ENCODE measurements at places on chromosomes 12 and 14.
A peak's percentile ranks its signal among the peaks of the same experiment; 100 is the strongest.

GRCh38 chr12:83826112-83826511, 1086.5 kb downstream of the SLC6A15 start:
- peak; percentile 15 for DNase-seq

- no peak for DNase-seq
Observed at GRCh38 chr12:15984097-15984800, 73.1 kb downstream of the DERA start.

DNA sequence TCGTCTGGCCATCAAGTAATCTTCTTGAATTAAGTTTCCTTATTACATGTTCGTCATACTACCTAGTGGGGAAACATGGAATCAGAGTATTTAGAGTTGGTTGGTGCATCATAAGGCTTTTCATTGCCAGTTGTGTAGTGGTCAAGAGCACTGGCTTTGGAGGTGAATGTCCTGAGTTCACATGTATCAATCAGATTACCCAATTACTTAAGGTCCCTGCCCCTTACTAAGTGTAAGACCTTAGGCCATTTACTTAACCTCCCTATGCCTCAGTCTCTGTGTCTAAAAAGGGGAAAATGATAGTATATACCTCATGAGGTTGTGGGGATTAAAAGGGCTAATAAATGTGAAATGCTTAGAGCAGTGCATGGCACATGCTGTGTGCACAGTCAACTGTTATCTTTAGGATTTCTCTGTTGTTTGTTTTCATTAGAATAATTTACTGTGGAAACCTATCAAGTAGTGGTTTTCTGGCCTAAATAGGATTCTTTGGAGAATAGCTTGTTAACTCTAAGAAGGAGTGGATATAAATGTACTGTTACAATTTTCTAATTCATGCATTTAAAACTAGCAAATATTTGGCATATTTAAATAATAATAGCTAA, 27.0 kb downstream of the MSRB3 start:
- no peak for DNase-seq

DNA sequence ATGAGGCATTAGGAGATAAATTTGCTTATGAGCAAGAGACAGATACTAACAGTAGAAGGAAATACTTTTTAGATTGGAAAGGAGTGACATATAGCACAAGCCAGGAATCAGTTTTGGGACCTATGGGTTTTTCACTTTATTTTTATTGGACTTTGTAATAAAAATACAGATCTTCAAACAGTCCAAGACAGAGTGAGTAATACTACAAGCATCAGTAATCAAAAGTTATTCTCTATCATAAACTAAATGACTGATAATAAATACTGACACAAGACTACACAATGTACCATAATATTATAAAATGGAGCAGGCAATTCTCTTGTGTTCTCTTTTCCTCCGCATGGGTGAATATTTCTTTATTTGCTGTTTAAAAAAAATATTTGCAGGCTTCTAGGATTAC, 85.8 kb downstream of the DERA start:
- DNase-seq = no peak

DNA sequence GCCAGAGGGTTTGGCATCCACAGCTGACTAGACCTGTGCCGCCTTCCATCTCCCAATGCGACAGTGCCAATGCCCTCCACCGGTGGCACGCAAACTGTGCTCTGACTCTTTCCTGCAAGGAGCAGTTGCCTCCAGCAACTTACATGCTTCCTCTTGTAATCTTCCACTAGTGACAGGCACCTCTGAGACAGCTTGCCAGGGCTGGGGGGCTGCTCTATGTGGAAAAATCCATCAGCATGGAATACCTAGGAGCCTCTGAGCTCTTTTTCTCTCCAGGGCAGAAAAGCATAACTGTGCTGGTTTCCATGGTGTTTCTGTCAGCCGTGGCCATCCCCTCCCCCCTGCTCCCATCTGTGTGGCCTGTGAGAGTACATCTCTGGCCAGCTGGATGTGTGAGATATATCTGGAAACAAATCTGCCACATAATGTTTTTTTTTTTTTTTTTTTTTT, 110.6 kb downstream of the MYRFL start:
- DNase-seq = no peak

GRCh38 chr14:22524115-22524783, 64.8 kb downstream of the DAD1 start:
- DNase-seq = no peak

DNA sequence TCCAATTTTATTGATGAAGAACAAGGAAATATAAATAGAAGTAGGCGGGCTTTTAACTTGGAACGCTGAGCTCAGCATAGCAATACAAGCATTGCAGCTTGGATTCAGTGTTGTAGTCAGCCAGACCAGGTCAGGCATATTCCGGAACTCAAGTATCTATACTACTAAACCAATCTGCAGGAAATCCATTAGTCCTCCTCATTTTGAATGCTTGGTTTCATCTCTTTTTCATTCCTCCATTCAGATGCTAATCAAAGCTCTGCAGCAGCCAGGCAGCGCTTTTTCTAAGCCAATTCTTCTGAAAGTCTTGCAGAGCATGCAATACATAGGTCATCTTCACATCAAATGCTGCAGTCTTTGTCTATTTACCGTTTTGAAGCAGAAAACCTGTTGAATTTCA, 49.0 kb downstream of the KIF21A start:
- DNase-seq = peak; percentile 51

GRCh38 chr14:78633752-78634151, 463.6 kb downstream of the NRXN3 start:
- no peak for DNase-seq

DNA sequence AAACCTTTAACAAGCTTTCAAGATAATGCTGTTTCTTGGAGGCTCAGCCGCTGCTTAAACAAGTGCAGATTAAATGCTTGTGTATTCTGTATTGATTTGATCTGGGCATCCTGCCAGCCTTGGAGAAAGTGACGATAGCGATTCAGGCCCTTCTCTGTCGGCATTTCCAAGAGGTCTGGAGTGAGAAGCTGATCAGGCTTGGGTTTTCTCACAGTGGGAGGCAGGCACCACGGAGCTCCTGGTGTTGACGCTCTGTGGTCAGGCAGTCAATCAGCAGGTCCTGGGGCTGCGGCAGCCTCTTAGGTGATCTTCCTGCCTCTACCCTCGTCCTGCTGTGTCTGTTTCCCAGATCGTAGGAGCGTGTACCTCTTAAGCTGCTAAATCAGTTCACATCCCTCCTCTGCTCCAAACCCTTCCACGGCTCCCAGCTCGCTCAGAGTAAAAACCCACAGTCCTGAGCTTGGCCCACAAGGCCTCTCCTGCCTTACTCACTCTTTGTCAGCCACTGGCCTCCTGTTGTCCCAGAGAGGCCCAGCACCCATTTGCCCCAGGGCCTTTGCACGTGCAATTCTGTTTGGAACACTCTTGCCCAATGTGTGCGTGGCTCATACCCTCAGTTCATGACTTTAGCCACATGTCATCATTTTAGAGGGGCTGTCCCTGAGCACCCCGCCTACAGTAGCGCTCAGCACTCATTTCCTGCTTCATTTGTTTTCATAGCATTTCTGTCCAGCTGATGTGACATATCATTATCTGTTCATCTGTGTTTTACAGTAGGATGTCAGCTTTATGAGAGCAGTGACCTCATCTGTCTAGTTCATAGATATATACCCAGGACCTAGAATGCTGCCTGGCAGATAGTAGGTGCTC, 155.4 kb downstream of the AACS start:
- no peak for DNase-seq

- DNase-seq = no peak
Observed at GRCh38 chr12:12270226-12270625, 3.4 kb upstream of the LRP6 start.

DNA sequence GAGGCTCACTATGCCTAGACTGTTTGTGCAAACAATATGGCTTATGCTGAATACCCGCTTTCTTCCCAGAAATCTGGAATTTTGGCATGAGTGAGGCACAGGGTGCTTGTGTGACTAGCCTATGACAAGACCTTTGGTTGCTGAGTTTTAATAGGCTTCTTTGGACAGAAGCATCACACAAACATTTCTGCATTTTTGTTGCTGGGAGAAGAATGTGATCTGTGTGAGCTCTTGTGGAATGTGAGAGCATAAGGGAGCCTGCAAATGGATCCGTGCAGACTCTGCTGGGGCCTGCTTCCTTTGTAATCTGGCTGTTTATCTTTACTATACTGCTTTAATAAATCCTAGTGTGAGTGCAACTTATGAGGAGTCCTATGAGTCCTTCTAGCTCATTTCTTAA, 83.0 kb upstream of the ZDHHC17 start:
- DNase-seq = no peak

GRCh38 chr12:10623131-10623530, 9.7 kb upstream of the MAGOHB start:
- no peak for DNase-seq

GRCh38 chr14:95871531-95871930, 5.1 kb upstream of the TUNAR start:
- DNase-seq = no peak

DNA sequence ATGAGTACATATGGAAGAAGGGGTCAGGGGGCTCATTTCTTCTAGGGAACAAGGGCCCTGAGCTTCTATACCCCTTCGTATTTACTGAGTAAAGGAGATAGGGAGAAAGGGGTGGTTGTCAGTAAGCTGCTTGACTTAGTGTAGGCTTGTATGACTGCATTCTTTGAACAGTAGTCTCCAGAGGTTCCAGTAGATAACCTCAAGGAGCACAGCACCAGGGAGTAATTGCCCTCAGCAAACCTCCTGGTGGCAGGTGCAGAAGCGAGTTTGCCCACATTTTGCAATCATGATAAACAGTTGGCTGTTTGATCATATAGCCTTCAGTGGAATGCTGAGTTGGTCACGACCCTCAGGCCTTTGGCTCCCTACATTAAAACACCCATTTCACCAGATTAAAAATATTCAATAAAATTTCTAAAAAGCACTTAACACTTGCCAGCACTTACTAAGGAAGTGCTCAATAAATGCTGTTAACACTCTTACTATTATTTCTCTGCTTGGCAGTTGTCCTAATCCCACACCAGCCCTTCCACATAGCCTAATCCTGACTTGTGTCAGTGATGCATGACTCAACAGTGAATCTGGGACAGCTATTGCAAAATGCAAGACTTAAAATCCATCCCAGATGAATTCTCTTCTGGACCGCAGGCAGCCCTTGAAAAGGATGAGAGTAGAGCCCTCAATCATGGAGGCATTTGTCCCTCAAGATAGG, 3.7 kb upstream of the DHRS4L2 start:
- DNase-seq = no peak

DNA sequence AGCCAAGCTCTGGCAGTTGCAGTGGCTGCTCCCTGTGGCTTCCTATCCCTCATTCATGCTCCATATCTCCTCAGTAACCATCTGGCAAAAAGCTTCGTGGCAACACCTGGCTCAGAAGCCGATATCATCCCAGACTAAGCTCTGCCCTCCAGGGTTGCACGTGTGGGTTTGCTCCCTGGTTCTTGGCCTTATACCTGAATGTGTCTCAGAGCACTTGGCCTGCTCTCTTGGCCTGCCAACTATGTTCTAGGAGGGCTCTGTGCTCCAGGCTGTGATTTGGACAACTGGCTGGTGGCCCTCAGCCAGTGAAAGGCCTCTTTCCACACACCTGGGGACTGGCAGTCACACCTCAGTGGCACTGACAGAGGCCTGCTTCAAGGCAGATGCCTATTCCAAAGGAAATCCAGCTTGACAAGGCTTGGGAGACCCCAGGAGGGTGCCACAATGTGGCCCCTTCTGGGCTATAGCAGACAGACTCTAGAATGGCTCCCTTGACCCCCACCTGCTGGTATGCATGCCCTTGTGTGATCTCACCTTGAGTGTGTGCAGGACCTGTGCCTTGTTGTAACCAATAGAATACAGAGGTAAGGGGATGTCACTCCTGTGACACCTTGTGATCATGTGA, 10.5 kb downstream of the PLD4 start:
- DNase-seq = no peak

DNA sequence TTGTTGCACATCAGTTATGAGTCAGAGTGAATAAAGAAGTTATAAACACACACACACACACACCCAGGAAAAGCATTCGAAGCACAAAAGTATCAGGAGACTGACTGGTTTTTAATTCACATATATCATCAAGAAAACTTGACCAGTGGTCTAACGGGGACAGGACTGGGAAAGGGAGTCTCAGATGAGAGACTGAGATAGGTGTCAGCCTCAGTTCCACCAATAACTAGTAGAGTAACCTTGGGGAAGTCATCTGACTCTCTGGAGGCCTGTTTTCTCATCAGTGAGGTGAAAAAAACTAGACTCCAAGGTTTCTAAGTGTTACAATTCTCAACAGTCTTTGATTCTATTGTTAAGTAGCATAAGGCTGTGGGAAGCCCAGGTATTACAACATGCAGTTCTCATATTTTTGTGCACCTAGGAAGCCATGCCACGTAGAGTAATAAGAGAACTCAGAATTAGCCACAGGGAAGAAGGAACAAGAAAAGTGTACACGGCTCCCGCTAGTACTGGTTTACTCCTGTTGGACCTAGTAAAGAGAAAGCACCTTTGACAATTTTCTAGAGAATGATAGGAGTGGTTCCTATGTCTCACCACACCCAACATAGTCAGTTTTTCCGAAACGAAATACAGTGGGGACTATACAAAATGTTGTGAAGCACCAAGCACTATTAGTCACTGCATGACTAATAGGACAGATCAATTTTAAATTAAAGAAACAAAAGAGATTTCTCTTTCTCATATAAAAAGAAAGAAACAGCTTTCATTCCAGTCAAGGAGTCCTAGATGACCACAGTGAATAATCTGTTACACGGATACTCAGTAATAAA, 5.0 kb downstream of the PPTC7 start:
- DNase-seq = no peak

GRCh38 chr12:76244300-76244699, 103.9 kb downstream of the BBS10 start:
- DNase-seq = no peak

- no peak for DNase-seq
Observed at GRCh38 chr12:131432532-131433260, 278.2 kb upstream of the SFSWAP start.

GRCh38 chr14:65206448-65207096, 104.3 kb upstream of the MAX start:
- DNase-seq = no peak

Data from SK-N-DZ (cell line).